Foreskin fibroblast (primary cell): ENCODE measurements at places on chromosomes 6 and 20.
A peak's percentile ranks its signal among the peaks of the same experiment; 100 is the strongest.

DNA sequence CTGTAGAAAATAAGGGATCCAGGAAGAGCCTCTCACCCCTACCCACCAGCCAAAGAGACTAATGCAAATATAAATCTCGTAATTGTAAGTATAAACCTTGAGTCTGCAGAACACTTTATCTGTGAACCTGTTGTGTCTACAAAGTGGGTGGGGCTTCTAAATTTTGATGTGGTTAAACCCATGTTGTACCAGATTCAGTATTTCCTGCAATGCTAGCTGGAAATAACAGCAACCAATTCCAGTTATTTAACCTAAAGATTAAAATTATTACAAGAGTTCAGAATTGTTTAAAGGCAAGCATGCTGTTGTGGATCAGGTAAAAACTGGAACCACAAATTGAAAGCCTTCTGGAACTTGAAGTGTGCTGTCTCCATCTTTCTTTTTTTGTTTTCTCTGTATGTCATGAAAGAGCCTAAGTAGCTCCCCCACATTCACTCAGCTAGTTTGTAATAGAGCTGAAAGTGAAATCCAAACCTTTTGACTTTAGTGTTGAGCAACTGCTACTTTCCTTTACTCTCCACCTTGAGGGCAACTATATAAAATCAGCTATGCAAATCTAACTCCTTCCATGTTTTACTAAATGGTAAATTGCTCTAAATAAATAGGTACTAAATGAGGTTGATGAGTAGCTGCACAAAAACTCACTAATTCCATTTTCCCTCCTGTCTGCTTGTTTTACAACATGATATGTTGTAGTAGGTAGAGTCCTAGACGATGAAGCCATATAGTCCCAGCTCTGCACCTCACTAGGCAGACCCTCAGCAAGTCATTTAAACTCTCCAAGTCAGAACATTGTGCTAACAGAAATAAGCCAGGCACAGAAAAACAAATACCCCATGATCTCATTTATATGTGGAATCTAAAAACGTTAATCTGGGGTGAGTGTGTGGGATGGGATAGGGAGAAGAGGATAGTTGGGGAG is 17.9 kb upstream of the THEMIS start:
- no peak for DNase-seq

GRCh38 chr6:166501246-166501645 is 85.2 kb downstream of the RAMACL start:
- no peak for DNase-seq

DNA sequence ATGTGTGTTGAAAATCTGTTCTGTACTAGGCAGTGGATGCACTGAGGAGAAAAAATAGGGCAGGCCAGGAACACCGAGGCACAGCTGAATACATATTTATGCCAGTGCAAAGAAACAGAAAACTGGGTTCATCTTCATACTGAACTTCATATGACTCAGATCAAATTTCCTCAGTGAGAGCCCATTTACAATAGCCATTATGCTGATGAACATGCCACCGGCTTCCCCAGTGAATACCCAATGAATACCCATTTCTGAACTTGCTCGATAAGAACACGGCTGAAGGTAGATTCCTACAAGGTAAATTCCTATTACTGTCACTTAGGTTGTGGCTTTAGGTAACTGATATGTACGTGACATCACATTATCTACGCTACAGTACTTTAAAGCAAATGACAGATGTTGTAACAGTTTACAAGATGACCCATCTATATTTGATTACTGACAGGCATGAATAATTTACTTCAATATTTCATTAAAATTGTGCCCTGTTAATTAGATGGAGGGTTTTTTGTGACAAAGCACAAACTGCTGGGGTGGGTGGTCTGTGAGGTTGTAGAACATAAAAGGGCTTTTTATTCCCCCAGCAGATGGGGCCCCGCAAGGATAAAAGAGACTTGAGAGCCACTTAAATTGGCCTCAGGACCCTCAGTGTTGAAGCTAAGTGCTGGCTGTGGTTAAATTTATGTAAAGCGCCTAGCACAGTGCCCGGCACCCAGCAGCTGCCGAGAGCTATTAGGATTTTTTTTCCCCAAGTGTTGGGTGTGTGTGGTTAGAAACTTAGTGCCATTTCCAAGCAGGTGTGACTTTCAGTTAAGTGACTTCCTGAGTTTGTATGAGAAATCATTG is 264.5 kb downstream of the CD83 start:
- no peak for DNase-seq

GRCh38 chr6:167719920-167720319 is 106.8 kb upstream of the AFDN start:
- DNase-seq, result no peak

- peak; percentile 79 for DNase-seq
These were observed 32.4 kb upstream of the FBXO9 start for GRCh38 chr6:53032849-53033248.

- peak; percentile 15 for DNase-seq
These were observed 199.2 kb upstream of the MYLIP start for GRCh38 chr6:15929685-15930084.

DNA sequence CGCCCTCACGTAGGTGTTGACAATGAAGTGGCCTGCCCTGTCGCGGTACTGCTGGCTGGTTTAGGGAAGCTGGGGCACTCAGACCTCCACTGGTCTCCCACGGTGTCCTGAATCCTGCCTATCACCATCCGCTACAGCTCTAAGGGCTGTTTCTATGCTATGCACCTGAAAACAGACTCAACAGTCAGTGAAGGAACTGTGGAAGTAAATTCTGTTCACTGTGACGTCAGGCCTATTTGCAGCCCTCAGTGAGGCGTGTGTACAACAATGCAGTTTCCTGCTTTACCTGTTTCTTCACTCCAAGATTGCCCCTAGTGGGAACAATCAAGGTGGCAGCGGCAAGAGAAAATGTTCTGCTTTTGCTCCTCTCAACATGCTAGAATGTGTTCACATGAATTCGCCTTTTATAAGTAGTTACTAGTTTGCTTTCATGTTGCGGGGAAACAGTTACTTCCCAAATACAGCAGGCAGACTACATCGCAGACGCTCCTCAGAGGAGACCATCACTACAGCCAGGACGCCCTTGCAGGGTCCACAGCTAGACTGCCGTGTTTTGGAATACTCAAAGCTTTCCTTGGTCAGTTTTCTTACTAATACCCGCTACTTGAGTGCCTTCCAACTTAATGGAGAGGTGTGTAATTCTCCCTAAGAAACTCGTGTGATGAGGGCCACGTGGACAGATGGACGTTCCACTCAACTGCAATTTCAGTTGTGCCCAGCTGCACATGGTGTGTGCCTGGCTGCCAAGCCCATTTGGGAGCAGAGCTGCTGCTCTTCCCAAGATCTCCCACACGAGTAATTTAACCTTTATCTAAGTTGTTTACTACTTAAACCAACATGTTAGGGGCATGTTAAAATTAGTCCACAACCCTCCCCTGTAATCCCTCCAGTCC is 25.4 kb downstream of the DIDO1 start:
- DNase-seq, result no peak

DNA sequence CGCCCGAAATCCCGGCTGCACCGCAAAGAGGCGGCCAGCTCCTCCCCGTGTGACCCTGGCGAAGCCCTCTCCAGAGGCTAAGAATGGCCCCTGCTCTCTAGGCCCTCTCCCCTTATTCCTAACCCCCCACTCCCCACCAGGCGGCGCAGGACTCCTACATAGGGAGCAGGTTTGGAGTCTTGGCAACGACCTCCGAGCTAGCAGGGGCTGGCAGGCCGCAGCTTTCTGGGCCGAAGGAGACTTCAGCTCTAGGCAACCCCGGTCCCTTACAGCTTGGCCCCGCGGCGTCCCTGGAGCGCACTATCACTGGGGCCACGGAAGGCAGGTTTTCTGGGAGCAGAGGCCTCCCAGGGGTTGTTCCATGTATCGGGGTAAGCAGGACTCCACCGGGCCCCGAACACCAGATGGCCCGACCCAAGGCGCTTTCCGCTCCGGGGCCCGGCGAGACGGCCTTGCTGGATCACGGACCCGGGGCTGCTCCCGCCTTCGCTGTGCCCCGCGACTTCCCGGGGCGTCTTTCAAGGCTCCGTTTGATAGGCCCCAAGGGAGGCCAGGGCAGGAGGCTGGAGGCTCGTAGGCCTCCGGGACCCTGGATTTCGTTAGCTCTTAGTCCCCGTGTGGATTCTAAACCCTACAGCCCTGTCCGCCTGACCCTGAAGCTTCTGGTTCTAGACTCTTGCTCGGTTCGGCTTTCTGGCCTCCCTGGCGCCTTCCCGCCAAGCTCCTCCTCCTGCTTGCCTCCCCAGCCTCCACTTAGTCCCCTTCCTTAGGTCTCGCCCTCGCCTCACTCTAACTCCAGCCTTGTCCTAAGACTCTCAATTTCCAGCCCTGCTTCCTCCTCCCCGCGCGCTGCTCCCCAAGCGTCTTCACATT is 1.9 kb downstream of the SLC32A1 start:
- DNase-seq, result peak; percentile 33

GRCh38 chr6:81455641-81456040 is 296.8 kb downstream of the TENT5A start:
- no peak for DNase-seq

DNA sequence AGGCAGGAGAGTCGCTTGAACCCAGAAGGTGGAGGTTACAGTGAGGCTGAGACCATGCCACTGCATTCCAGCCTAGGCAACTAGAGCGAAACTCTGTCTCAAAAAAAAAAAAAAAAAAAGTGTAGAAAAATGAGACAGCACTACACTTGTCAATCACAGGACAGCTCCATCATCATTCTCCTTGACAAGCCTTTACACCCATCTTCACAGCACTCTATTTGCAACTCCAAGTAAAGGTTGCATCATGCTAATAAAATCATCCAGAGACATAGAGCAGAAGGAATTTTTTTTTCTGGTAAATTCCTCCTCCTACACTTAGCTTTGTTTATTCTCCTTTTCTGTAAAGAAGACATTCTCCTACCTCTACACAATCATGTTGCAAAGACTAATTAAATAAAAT is 791.0 kb upstream of the HS3ST5 start:
- no peak for DNase-seq

- DNase-seq, result no peak
These were observed 176.1 kb upstream of the HDDC2 start for GRCh38 chr6:125477844-125478243.

DNA sequence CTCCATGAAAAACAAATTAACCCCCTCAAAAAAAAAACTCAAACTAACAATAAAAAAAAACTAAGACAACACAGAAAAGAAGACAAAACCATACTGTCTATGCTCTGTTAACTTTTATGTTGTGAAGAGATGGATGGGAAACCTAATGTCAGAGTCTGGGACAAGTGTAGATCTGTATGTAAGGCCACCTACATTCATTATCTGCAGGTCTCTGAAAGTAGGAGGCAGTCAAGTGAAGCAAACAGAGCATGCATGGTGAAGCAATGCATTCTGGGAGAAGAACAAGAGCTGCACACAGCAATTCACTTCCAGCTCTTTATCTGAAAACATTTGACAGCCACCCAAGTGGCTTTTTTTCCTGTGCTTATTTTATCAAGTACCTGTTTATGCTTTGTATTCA is 452.0 kb downstream of the EPHA7 start:
- DNase-seq, result no peak

GRCh38 chr20:36060676-36061075 is 92.3 kb downstream of the CNBD2 start:
- no peak for DNase-seq

GRCh38 chr6:169852504-169853195 is 101.2 kb downstream of the ERMARD start:
- no peak for DNase-seq

DNA sequence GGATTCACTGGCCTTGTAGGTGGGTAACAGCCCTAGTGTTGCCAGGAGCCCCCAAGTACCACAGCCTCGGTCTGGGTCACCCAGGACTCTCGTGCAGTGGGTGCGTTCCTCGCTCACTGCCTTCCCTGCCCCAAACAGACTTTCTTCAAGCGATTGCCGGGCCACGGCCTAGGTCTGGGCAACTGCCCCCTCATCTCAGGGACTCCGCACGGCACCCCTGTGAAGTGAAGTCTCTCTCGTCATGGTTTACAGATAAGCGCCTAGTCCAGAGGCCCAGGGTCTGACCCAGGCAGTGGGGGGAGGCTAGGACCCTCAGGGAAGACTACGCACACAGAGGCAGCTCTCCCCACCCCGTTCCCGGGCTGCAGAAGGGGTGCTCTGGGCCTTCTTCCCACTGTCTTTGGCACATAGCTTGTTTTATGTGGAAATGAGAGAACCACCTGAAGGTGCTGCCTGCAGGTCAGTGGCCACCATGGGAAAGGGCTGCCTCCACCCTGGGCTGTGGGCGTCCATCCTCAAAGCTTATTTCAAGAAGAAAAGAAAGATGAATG is 220.8 kb downstream of the ERMARD start:
- no peak for DNase-seq

DNA sequence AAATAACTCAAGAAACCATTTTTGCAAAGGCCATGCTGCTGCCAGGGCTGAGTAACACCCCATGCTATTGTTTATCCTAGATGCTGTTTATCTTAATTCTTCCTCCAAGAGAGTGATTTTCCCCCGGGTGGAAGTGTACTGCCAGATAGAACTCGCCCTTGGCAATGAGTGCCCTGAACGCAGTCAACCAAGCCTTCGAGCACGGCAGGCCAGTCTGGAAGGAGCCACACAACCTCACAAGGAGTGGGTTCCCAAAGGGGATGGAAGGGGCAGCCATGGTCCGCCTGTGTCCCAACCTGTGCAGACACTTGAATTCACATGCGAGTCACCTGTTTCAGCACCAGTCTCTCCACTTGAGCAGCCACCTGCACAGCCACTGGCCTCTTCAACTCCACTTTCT is 31.9 kb downstream of the PNPLA1 start:
- no peak for DNase-seq

- no peak for DNase-seq
These were observed 559.7 kb upstream of the POU3F2 start for GRCh38 chr6:98274691-98275090.

- DNase-seq, result no peak
These were observed 133.4 kb downstream of the HAO1 start for GRCh38 chr20:7806831-7807230.

- DNase-seq, result no peak
These were observed 220.2 kb upstream of the CEP162 start for GRCh38 chr6:84447651-84448050.
